Effector CD4-positive, alpha-beta T cell (primary cell): ENCODE measurements at places on chromosomes 7 and 10.

DNA sequence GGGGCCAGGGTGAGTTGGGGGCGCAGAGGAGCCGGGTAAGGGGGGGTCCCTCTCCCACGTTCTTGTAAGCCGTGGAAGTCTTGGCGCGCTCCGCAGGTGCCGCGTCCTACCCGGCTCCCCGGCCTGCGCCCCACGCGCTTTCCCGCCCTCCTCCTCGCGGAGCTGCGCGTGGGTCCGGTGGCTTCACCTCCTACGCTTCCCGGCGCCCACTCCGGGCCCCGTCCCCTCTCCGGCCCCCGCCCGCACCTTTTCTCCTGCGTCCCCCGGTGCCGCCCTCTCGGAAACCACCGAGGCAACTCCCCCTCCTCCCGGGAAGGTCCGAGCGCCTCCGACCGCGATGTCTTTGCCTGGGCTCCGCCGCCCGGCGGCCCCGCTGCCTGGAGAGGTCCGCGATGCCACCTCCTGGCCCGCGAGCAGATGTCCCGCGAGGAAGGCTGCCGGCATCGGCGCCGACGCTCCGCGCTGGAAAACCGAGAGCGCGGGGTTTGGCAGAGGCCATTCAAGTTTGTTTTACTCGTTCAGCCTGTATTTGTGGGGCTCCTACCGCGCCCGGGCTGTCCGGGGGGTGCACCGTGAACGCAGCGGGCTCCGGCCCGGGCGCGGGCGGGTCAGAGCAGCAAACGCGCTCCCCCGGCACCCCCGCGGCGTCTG is 2.4 kb upstream of the NKX6-2 start:
- no peak for DNase-seq

DNA sequence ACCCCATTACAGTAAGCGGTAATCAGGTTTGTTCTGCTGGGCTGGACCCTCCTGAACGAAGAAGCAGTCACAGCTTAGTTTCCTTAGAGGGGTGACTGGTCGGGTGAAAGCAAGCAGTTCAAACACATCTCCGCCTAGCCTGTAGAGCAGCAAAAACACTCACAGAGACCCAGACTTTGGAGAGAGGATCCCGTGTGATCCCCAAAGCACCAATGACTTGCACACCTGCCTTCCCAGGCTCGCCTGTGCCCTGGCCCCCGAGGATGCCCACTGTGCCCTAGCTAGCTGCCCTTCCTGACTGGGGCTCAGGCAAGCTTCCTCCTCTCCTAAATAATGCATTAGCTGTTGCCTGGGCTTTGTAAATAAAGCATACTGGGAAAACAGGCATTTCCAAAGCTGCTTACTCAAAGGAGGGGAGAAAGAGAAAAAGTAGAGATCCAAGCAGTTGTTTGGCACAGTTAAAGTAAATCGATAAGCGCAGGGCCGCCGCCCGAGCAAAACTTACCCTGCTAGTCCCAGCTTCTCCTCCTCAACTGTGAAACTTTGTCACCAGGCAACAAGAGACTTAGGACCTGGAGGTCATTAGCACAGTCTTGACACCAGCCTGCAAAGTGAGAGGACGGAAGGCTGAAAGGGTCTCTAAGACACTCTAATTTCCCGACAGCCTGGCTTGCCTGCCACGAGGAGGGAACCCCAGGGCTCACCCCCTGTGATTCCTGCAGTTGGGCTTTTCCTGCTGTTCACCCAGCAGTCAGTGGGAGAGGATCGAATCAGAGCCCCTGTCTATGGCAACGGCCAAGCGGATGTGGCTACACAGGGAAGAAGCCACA is 4.8 kb downstream of the LRRC18 start:
- DNase-seq: no peak

DNA sequence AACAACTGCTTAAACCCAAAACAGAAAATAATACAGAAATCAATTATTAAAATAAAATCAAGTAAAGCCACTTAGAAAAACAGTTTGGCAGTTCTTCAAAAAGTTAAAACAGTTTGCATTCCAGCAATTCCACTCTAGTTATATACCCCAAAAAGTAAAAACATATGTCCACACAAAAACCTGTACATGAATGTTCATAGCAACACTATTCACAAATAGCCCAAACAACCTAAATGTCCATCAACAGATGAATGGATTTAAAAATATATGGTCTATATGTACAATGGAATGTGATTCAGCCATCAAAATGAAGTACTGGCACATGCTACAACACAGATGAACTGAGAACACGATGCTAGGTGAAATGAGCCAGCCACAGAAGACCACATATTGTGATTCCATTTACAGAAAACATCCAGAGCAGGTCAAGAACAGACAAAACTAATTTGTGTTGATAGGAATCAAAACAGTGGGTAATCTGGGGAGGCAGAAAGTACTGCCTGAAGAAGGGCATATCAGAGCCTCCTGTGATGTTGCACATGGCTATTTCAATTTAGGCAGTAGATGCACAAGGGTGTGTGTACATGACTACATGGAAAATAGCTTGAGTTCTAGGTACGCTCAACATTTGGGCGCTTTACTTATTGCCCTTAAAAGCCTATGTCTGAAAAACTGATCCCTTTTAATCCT is 66.3 kb downstream of the CYTH3 start:
- no peak for DNase-seq

DNA sequence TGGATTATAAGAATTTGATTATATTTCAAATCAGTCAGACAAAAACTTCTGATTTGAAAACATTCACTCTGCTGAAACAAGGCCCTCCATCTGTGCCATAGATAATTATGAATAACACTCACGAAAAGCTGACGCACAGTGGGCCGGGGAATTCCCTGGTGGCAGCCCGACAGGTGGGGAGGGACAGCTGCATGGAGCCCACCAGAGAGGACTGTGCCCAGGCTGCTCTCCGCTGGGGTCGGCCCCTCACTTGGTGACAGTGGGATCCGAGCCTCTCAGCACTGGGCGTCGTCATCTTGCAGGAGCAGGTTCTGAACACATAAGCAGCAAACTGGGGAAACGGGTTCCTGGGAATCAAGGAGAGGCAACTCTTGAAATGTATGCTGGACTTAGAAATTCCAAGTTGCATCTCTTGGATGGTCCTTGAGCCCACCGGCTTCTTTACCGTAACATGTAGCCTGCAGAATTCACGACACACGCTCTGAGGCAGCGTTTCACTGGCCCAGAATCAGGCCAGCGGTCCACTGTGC is 41.4 kb downstream of the AFAP1L2 start:
- no peak for DNase-seq

GRCh38 chr10:91977491-91977890 is 53.9 kb downstream of the BTAF1 start:
- DNase-seq: no peak

DNA sequence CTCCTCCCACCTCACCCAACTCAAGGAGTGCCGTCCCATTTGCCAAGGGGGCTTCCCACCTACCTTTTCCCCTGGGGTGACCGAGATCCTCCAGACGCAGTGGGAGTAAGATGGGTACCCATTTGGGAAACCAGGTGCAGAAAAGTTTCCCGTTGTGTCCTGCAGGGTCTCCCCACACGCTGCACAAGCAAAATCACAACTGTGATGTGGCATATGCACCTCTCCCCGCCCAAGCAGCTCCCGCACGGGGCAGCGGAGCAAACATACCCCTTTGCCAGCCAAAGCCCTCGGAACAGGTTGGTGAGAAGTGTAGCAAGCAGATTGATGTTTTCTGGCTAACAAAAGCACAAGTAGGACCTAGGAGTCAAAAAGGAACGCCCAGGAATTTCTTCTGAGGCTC is 51.5 kb upstream of the OPALIN start:
- no peak for DNase-seq

- no peak for DNase-seq
Observed at GRCh38 chr7:127477295-127478023, 85.0 kb upstream of the ZNF800 start.

- DNase-seq: no peak
Observed at GRCh38 chr7:77540402-77540822, 3.3 kb downstream of the PTPN12 start.

GRCh38 chr10:106913348-106913747 is 251.2 kb downstream of the SORCS1 start:
- DNase-seq: no peak

GRCh38 chr7:115008465-115009114 is 86.7 kb downstream of the MDFIC start:
- DNase-seq: no peak

- DNase-seq: no peak
Observed at GRCh38 chr7:152601305-152601798, 74.6 kb downstream of the XRCC2 start.

GRCh38 chr7:143013473-143013872 is 13.5 kb downstream of the OR9A2 start:
- DNase-seq: no peak

DNA sequence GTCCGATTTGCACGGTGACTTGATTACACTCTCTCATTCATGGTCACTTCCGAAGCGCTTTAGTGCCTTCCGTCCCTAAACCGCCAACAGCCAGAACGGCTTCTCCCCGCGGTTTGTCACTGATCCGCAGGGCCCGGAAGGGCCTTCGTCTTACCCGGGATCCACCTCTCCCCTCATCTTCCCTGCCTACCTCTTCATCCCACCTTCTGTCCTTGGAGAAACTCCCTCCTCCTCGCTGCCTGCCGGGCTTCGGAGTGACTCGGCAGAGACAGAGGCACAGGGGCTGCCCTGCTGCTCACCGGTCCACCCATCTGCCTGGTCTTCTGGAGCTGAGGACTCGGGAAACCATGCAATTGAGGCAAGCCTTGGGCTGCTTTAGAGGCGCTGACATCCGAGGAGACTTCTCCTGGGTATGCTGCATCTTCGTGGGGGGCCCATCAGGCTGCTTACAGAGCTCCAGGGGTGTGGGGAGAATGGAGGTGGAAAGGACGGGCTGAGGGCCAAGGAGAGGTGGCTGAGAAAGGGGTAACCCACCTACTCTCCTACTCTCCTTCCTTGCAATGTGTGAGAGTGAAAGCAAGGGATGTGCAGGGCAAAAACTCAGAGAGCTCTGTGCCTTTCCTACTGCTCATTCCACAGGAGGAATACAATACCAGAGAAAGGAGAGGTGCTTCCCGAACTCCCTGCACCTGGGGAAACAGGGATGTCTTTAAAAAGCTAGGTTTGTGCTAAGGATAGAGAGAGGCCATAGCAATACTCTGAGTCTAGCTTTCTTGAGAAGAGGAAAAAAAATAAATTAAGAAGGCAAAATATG is 1.0 kb upstream of the HOXA11 start:
- no peak for DNase-seq

- no peak for DNase-seq
Observed at GRCh38 chr10:102111276-102111675, 8.9 kb downstream of the LDB1 start.

- no peak for DNase-seq
Observed at GRCh38 chr7:18680576-18680975, 185.0 kb downstream of the HDAC9 start.

- no peak for DNase-seq
Observed at GRCh38 chr10:93947055-93947454, 46.7 kb upstream of the PLCE1 start.

DNA sequence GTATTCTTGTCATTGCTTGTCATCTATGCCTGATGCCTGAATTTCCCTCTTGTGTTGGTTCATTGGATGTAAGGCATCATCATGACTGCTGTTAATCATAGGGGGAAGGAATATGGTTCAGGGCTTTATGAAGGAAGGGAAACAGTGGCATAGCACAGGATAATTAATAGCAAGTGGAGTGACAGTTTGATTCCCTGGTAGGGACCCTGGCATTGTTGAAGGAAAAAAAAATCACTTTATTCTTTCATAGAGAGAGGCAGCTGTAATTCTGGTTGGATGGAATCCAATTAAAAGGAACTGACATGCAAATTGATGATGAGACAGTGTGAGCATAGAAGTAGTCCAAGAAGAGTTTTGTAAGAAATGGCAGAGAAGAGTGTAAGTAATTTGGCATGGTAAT is 121.4 kb downstream of the AUTS2 start:
- no peak for DNase-seq

DNA sequence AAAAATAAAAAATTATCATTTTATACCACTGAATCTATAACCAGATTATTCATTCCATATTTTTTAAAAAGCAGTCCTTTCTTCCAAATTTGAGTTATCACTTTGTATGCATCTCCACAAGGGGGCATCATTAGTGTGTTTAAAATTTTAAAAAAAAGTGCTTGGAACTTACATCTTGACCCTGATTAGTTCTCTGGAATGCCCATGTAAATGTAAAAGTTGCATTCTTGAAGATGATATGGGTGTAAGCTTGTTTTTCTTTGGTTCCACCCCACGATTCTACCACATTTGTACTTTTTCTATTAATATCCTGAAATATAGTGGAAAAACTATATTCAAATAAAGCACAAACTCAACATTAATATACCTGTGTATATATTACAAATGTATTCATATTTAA is 144.9 kb downstream of the ELAPOR2 start:
- DNase-seq: no peak

GRCh38 chr7:2350055-2350454 is 4.6 kb upstream of the EIF3B start:
- DNase-seq: no peak

DNA sequence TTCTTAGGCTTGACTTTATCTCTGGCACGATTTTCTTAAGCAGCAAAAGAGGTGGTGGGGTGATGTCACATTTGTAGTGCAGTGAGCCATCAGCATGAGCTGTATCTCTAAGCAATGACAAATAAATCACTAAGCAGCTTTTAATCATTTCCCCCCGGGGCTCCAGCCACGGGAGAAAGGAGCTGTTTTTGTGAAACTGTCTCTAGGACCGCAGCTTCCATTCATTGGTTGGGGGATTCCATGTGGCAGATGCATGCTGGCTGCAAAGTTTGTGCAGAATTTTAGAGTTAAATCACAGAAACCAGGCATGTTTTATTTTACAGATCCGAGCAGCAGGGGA is 464 bp downstream of the KIAA1217 start:
- DNase-seq: no peak

DNA sequence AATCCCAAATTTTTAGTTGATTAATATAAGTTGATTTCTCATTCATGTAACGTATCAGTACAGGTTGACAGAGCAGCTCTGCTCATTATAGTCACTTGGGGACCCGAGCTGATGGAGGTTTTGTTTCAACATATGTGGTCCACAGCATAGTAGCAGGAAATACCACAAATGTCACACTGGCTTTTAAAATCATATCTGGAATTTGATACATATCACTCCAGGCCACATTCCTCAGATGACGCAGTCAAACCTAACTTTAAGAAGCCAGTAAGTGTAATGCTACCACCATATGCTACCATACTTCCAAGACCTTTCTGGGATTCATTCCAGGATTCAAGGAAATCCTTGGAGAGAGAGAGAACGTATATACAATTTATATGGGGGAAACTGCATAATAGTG is 156.3 kb downstream of the PHF14 start:
- no peak for DNase-seq

DNA sequence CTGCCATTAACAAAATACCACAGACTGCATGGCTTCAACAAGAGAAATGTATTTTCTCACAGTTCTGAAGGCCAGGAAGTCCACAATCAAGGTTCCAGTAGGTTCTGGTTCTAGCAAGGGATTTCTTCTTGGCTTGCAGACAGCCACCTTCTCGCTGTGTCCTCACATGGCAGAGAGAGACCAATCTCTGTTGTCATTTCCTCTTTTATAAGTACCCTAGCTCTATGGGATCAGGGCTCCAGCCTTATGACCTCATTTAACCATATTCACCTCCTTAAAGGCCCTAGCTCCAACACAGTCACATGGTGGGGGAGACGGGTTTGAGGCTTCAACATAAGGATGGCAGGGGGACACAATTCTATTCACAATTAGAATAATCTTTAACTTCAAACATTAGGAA is 23.6 kb downstream of the ABI1 start:
- DNase-seq: no peak

- no peak for DNase-seq
Observed at GRCh38 chr10:99615426-99615825, 4.8 kb downstream of the SLC25A28 start.

GRCh38 chr7:84069033-84069432 is 125.6 kb downstream of the SEMA3A start:
- no peak for DNase-seq
